ENCODE measurements at places on chromosomes 4 and X.
A peak's percentile ranks its signal among the peaks of the same experiment; 100 is the strongest.

DNA sequence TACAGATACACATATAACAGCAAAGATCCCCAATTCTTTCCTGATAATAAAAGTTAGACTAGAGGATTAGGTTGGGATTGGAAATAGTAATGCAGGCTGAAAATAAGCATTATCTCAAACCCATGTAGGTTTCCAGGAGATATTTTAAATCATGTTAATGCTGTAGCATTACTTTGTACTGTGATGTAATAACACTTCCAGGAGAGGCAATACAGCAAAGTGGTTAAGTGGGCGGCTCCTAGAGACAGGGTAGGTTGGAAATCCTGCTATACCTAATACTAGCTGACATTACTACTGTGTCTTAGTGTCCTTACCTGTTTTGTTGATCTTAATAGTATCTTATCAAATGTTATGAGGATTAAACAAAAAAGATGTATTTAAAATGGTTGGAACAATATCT is 9.6 kb downstream of the PAICS start:
- no peak for DNase-seq

GRCh38 chrX:139881572-139881971 is 51.3 kb downstream of the ATP11C start:
- DNase-seq, result no peak

DNA sequence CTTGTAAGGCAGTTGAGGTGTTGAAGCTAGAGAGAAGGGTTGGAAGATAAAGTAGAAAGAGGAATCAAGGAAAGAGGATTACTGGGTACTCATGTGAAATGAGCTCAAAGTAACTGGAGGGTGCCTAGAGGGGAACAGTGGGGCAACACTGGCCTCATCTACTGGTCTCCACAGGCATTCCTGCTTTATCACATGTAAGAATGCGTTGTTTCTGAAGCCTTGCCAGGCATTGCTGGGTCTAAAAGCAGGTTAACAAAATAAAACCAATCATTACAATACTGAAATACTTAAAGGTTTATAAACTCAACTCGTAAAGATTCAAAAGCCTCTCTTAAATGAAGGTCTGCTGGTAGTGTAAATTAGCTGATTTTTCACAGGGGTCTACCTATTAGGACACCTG is 96.0 kb downstream of the FANCB start:
- DNase-seq, result no peak

- DNase-seq, result no peak
These were observed 148.3 kb upstream of the ANXA10 start for GRCh38 chr4:167943872-167944505.

DNA sequence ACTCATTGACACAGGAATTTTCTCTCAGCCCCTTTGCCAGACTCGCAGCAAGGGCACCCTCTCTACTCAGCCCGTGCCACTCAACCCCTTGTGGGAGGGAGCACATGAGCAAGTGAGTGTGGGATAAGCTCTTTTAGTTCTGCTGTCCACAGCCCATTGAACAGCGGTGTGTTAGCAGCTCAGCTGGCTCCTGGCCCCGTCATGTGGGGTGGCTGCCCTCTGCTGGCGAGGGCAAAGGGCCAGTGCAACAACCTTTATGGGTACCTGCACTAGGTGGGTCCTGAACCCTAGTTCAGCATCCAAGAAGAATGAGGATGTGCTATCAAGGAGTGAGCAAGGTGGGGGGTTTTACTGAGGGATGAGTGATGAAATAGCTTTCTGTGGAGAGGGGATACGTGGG is 85.0 kb upstream of the ZNF81 start:
- DNase-seq, result peak; percentile 65

DNA sequence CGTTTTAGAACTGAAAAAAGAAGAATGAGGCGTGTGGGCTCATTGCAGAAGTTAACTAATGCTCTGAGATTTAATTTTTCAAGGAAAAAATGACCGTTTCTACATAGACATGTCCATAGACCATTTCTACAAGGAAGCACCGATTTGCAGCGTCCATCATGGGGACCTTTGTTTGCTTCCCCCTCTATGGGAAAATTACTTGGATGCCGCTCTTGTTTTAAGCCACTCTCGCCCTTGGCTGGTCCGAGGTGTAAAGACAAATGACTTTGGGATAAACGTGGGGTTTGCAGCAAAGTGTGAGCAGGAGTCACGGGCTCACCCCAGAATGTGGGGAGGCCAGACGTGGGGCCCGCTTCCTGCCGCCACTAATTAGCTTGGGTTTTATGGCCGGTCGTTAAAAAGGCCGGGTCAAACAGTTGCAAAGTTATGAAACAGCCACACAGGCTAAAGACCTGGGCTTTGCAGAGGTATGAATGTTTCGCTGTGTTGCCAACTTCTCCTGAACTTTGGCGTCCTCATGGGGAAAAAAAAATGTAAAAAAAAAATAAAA is 235.9 kb downstream of the SHOX start:
- DNase-seq, result peak; percentile 11

DNA sequence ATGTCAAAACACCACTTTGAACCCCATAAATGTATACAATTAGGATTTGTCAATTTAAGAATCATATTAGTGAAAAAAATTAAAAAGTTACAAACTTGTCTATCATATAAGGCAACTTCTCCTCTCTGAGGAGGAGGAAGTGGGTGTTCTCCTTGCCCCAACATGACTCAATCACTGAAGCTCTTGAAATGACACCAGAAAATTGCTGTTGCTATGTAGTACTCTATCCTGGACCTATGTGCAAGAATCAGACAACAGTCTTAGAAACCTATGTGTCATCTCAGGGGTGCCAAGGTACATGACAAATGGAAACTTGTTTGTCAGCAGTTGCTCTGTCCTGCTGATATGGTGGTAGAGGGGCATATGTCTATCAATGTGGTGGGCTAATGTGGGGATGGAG is 47.7 kb downstream of the HMGB3 start:
- no peak for DNase-seq

Data from hematopoietic multipotent progenitor cell treated with erythropoietin and hydrocortisone succinate and interleukin-3 and kit ligand, for 6 days (in vitro differentiated cells).